ENCODE measurements at places on chromosomes 2 and 18.
A peak's percentile ranks its signal among the peaks of the same experiment; 100 is the strongest.

- no peaks in the 10 kb centered on the region for H3K27me3 ChIP-seq
- DNase-seq: no peak
- H3K4me1 ChIP-seq: no peaks in the 10 kb centered on the region
- H3K4me3 ChIP-seq: no peak overlapping the region
Measured at GRCh38 chr2:160224060-160224459, 24.0 kb upstream of the ITGB6 start.

DNA sequence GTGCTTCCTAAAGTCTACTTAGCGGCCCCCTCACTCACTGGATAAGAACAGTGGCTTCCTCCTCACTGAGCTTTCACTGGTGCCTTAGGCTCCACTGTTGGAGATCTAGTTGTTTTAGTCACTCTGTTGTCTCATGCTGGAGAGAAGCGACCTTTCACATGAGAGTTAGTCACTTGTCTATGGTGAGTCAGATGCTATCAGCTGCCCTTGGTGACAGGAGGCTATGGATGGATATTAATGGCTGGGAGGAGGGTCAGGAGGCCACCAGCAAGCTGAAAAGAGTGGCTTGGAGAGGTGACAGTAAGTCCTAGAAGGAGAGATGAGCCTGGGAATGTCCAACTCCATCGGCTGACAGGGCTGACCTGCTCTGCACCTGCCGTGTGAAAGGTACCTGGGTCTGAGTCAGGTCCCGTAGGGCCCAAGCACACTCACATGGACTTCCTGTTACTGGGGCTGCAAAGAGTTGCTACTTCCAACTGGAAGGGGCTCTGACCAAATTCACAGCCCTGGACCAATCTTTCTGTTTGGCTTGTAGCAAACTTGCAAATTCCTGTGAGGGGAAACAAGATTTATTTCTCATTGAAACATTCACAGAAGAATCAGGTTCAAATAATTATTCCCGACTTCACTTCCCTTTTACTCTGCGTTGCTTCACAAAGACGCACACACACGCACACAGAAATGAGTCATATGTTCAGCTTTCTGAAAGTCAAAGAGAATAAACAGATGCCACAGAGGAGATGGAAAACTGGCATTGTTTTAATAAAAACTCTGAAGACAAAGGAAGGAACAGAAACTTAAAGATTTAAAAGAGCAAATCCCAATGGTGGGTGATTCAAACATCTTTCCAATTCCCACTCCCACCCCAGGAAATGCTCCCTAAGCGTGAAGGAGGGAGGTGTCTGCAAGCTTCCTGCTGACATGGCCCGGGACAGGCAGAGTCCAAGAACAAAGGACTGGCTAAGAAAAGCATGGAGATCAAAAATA, 203.5 kb upstream of the TWIST2 start:
- H3K36me3 ChIP-seq: no peaks in the 10 kb centered on the region
- peaks cover 8% of the 10 kb centered on the region for H3K4me1 ChIP-seq
- DNase-seq: no peak

- H3K36me3 ChIP-seq: no peaks in the 10 kb centered on the region
- H3K4me3 ChIP-seq: no peak overlapping the region
- no peak for DNase-seq
- H3K4me1 ChIP-seq: no peaks in the 10 kb centered on the region
- no peaks in the 10 kb centered on the region for H3K27me3 ChIP-seq
Measured at GRCh38 chr18:73121207-73121606, 253.4 kb upstream of the NETO1 start.

DNA sequence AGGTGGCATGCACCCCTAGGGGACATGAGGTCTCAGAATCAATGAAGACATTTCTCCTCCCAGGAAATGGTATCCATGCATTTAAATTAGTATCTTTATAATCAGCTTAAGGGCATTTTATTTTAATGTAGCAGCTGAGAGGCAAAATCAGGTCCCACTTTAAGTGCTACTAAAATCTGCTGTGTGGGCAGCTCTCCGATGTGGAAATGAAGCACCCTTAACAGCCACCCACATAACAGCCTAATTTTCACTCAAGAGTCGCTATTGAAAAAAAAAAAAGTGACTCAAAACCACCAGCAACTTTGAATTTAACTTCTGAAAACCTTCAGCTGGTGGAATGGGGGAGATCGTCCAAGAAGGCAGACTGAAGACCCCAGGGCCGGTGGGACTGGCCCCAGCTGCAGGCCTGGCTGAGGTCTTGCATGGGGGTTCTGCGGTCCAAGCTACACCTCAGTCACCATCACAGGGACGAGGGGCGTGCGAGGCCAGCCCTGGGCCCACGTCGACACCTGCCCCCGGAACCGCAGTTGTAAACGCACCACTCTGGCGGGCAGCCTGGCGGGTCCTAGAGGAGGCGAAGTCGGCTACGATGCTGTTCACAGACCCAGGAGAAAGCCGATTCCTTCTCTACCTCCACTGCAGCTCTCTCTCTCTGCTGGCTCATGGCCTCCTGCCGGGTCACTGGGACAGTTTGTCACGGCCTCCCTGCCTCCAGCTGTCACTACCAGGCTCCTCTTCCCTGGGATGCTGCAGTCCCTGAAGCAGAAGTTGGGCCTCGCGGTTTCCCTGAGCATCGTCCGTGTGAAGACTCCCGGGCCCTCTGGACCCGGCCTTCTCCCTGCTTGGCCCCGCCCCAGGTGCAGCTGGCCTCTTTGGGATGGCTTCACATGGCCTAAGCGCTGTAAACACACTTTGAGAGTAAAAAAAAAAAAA, 111.9 kb downstream of the KCNF1 start:
- H3K4me1 ChIP-seq: no peaks in the 10 kb centered on the region
- no peaks in the 10 kb centered on the region for H3K36me3 ChIP-seq
- H3K4me3 ChIP-seq: no peak overlapping the region
- no peak for DNase-seq

DNA sequence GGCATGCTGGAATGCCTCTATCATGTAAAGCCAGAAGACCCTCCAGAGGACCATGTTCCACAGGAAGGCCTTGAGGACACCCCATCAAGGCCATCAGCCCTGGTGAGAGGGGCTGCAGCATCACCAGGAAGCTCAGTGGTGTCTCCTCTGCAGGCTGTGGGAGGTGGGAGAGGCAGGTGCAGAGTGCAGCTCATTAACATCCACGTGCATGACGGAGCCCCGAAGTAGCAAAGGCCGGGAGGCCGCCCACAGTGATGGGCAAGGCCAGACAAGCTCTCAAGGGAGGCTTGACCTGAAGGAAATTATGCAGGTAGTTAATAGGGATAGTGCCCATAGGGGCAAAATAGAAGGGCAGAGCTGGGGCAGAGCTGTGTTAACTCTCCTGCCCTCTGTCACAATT, 30.3 kb upstream of the SMCHD1 start:
- DNase-seq: no peak
- no peaks in the 10 kb centered on the region for H3K4me1 ChIP-seq
- no peak overlapping the region for H3K27ac ChIP-seq

GRCh38 chr2:232835687-232836208, 34.3 kb upstream of the SNORC start:
- no peaks in the 10 kb centered on the region for H3K36me3 ChIP-seq
- no peak overlapping the region for H3K4me3 ChIP-seq
- DNase-seq: no peak
- peak overlapping the region; percentile 59 for H3K27ac ChIP-seq

GRCh38 chr2:33729353-33729752, 130.3 kb upstream of the FAM98A start:
- H3K4me3 ChIP-seq: no peak overlapping the region
- no peak overlapping the region for H3K27ac ChIP-seq
- no peaks in the 10 kb centered on the region for H3K4me1 ChIP-seq
- H3K36me3 ChIP-seq: no peaks in the 10 kb centered on the region

DNA sequence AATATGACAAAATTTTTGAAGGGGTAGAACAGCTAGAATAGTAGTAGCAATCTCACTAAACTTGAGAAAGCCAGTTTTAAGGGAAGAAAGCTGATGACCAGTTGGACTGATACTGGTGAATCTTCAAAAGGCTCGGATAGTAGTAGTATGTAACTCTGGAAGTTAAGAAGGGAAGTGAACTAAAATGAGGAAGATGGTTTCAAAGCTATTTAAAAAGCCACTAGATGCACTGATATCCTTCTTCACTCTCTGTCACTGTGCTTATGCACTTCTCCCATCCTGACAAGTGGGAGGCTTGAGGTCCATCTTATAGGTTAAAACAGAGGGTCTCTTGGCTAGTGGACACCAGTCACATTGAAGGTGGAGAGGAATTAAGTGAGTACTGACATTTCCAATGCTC, 141.1 kb downstream of the NCOA1 start:
- H3K4me1 ChIP-seq: no peaks in the 10 kb centered on the region
- DNase-seq: no peak
- no peaks in the 10 kb centered on the region for H3K36me3 ChIP-seq
- no peak overlapping the region for H3K4me3 ChIP-seq
- no peaks in the 10 kb centered on the region for H3K27me3 ChIP-seq
- H3K27ac ChIP-seq: no peak overlapping the region

GRCh38 chr2:10764096-10764785, 42.8 kb downstream of the ATP6V1C2 start:
- no peak for DNase-seq
- H3K4me1 ChIP-seq: no peaks in the 10 kb centered on the region
- no peaks in the 10 kb centered on the region for H3K27me3 ChIP-seq
- H3K4me3 ChIP-seq: no peak overlapping the region

- DNase-seq: no peak
- no peaks in the 10 kb centered on the region for H3K27me3 ChIP-seq
- H3K4me3 ChIP-seq: peak overlapping the region; percentile 29
Measured at GRCh38 chr2:118841828-118842461, 5.5 kb downstream of the EN1 start.

DNA sequence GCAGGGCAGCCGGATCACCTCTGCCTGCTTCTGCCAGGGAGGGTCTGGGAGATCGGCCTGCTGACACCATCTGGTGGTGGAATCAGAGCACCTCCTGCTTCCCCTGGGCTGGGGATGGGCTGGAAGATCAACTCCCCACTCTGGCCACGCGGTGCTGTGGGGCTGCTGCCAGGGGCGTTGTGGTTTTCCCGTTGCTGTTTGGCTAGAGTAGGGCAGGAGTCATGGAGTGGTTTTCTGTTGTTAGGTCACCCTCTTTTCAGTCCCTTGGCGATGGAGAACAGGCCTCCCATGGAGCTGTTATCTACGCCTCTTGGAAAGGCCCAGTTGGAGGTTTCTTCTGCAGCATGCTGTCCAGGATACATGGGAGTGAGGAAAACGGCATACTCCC, 15.2 kb downstream of the BCL2L11 start:
- H3K4me1 ChIP-seq: no peaks in the 10 kb centered on the region
- no peaks in the 10 kb centered on the region for H3K27me3 ChIP-seq
- DNase-seq: no peak
- H3K4me3 ChIP-seq: no peak overlapping the region
- H3K27ac ChIP-seq: no peak overlapping the region

- H3K4me1 ChIP-seq: no peaks in the 10 kb centered on the region
- no peaks in the 10 kb centered on the region for H3K36me3 ChIP-seq
- H3K4me3 ChIP-seq: no peak overlapping the region
Measured at GRCh38 chr2:229530434-229530833, 183.9 kb downstream of the DNER start.

DNA sequence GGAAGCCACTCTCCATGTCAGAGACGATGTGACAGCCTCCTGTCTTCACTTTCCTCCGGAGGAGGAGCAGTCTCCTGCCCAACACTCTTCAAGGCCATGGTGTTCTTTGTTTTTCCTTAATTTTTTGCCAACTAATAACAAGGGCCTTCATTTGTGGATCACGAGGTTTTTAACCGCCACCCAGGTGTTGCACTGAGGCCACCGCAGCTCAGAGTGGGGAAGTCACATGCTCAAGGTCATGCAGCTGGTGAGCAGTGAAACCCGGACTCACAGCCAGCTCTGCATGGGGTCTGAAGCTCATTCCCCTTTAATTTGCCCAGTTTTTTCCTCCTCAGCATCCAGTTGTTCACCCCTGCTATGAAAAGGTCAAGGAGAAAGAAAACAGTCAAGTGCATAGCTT, 19.6 kb downstream of the ENOSF1 start:
- no peak for DNase-seq
- no peak overlapping the region for H3K27ac ChIP-seq
- H3K4me3 ChIP-seq: no peak overlapping the region
- H3K27me3 ChIP-seq: no peaks in the 10 kb centered on the region
- H3K4me1 ChIP-seq: no peaks in the 10 kb centered on the region
- no peaks in the 10 kb centered on the region for H3K36me3 ChIP-seq

GRCh38 chr2:11827547-11827946, 81.1 kb downstream of the LPIN1 start:
- peaks cover 27% of the 10 kb centered on the region for H3K36me3 ChIP-seq
- H3K4me3 ChIP-seq: no peak overlapping the region
- H3K27me3 ChIP-seq: no peaks in the 10 kb centered on the region
- no peak overlapping the region for H3K27ac ChIP-seq
- no peaks in the 10 kb centered on the region for H3K4me1 ChIP-seq

DNA sequence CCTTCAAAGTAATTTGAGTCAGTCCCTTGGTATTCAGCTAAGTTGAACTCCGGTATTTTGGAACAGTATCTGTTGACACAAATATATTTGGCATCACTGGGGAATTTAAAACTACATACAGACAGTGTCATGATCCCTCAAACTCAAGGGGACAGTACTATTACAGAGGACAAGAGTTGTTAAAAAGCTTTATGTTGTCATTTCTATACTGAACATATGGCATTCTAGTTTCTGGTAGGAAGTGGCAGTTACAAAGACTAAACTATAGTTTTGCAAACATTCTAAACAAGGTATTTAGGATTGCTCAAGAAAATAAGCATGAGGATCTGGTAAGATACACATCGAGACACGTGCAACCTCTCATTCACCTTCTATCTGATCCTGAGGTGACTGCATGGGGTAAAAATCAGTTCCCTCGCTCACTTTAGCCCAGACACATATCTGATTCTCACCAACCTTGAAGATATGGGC, 16.6 kb upstream of the CCNYL1 start:
- no peak overlapping the region for H3K27ac ChIP-seq
- H3K4me3 ChIP-seq: no peak overlapping the region
- H3K4me1 ChIP-seq: no peaks in the 10 kb centered on the region
- no peaks in the 10 kb centered on the region for H3K36me3 ChIP-seq
- no peaks in the 10 kb centered on the region for H3K27me3 ChIP-seq

DNA sequence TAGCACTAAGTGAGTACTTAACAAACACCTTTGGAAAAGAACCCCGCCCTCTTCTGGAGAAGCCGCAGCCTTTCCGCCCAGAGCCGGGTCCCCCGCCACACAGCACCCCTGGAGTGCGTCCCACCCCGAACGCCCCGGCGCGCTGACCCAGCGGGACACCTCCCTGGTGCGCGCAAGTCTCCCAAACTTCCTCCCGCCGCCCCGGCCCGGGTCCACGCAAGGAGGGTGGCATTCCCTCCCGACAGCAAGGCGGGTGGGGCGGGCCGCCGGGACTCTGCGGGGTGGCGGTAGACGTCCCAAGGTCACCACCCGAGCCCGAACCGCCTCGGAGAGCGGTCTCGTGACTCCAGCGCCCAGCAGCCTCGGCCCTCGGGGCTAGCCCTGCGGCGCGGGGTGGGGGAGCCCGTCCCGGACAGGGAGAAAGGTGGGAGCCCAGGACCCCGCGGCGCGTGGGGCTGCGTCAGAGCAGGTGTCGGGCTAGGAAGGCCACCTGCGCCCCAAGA, 598 bp downstream of the CCDC93 start:
- H3K4me1 ChIP-seq: no peaks in the 10 kb centered on the region
- peak overlapping the region; percentile 100 for H3K4me3 ChIP-seq
- peak overlapping the region; percentile 96 for H3K27ac ChIP-seq
- no peaks in the 10 kb centered on the region for H3K36me3 ChIP-seq
- H3K27me3 ChIP-seq: no peaks in the 10 kb centered on the region
